ENCODE measurements at places on chromosomes 13 and 19. TPM values are rescaled to one million over a fixed set of nuclear protein-coding genes. Genes with fewer than 3 reads are reported as not detected.
A peak's percentile ranks its signal among the peaks of the same experiment; 100 is the strongest.

DNA sequence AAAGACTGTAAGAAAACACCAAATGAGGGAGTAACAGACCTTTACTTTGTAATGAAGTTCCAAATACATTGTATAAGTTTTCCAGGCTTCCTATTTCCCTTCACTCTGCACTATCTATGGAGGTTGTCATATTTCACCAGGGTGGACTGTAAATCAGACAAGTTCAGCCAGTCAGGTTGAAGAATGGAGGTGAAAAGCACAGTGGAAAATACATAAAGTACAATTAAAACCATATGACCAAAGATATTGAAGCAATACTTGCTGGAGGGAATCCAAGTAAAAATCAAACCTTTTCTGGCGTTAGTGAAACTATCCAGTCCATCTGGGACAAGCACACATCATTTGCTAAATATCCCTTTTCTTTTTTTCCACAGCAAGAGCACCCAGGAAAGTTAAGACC, 3.2 kb downstream of the LHFPL6 start:
- no peak for DNase-seq

- DNase-seq = no peak
Observed at GRCh38 chr13:103354171-103354570, 288.0 kb upstream of the SLC10A2 start.

DNA sequence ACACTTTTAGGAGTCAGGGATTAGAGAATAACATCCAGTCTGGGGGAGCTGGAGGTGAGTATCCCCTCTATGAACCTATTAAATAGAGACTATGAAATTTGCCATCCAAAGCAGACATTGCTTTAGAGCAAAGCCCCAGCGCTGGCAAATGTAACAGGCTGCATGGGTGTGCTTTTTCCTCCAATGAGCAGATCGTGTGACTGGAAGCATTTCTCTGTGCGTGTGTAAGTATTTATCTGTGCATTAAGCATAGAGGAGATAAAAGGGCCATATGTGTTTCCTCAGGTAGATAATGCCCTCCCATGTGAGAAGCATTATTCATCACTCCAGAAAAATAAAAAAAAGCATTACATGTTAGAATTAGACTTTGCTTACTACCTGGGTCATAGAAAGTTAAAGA, 924 bp downstream of the TNFSF13B start:
- no peak for DNase-seq

GRCh38 chr13:19952850-19953249, 5.7 kb upstream of the ZMYM2 start:
- DNase-seq = no peak

DNA sequence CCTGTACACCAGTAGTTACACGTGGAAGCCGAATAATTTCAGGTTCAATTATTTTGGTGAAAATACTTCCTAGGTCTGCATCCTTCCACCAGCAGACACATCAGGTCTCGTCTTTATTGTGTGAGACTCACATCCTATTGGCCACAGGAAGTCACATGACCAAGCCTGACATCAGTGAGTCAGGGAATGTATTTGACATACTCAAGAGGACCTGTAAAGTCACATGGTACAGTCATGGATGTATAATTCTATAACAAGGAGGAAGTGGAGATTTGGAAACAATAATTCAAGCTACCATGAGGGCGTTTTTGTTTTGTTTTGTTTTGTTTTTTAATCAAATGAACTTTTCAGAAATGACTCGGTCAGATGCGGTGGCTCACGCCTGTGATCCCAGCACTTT, 9.3 kb upstream of the HIF3A start:
- DNase-seq = no peak

DNA sequence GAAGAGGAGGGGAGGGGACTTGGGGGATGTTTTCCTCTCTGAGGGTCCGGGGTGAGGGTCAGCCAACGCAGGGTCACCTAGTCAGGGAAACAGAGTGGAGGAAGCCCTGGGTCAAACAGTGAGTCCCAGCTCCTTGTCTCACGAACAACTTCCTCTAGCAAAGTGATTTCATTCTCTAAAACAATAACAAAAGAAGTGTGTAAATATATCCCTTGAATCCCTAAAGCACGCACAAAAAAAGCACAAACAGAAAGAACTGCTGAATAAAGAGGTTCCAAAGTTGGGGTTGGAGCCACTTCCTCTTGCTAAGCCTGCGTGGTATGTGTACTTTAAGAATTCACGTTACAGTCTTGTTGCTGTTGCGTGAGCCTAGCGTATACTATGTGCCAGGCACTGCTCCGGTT, 1.5 kb upstream of the C5AR2 start:
- no peak for DNase-seq

- no peak for DNase-seq
Observed at GRCh38 chr19:7706955-7707456, 5.1 kb upstream of the FCER2 start.

Gene SHISA7
- total RNA-seq = 0.43 TPM

GRCh38 chr19:1482361-1483130, 3.5 kb upstream of the C19orf25 start:
- no peak for DNase-seq

DNA sequence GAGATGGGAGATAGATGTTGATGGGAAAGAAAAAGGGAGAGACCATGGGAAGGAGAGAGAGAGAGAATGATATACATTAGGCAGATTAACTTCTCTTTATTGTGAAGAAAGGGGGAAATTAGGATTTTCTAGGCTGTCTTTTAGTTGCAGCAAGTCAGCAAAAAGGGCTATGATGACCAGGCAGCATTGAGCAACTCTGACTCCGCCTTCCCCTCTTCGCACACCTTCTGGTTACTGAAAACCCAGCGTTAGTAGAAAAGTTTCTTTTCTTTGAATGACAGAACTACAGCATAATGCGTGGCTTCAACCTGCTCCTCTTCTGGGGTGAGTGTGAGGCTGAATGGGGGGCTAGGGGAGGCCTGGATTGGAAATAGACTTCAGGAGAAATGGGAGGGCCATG, at the start of gene ADGRE1:
Gene ADGRE1 (plus strand): TSS at position 264 of the 400 bp plus-strand sequence. CDS start 30 bp downstream, at position 294.
- no peak for DNase-seq

GRCh38 chr13:102277286-102277685, 124.6 kb downstream of the FGF14 start:
- DNase-seq = no peak

DNA sequence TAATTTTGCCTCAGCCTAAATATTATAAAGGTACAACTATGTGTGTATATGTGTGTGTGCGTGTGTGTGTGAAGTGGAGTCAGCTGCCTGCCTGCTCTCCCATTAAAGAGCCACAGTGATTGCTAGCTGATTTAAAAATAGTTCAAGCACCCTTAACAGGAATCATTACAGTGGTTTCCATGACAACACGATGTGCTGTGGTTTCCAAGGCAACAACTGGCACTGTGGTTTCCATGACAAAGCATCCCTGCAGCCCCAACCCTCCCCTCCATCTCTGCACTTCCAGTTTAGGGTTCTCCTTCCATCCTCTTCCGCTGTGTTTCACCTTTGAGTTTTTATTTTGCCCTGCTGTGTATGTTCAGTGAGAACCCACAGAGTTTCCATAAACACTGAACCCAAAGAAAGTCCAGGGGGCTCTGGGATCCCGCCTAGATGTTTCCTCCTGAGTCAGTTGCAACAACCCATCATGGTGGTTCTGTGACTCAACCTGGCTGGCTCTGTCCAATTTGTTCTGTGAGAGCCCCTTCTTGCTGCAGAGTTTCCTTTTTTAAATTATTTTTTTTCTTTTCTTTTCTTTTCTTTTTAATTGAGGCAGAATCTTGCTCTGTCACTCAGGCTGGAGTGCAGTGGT, 7.1 kb upstream of the PNMA8A start:
- DNase-seq = no peak

GRCh38 chr13:110221406-110222117, 85.4 kb downstream of the COL4A1 start:
- peak; percentile 28 for DNase-seq

DNA sequence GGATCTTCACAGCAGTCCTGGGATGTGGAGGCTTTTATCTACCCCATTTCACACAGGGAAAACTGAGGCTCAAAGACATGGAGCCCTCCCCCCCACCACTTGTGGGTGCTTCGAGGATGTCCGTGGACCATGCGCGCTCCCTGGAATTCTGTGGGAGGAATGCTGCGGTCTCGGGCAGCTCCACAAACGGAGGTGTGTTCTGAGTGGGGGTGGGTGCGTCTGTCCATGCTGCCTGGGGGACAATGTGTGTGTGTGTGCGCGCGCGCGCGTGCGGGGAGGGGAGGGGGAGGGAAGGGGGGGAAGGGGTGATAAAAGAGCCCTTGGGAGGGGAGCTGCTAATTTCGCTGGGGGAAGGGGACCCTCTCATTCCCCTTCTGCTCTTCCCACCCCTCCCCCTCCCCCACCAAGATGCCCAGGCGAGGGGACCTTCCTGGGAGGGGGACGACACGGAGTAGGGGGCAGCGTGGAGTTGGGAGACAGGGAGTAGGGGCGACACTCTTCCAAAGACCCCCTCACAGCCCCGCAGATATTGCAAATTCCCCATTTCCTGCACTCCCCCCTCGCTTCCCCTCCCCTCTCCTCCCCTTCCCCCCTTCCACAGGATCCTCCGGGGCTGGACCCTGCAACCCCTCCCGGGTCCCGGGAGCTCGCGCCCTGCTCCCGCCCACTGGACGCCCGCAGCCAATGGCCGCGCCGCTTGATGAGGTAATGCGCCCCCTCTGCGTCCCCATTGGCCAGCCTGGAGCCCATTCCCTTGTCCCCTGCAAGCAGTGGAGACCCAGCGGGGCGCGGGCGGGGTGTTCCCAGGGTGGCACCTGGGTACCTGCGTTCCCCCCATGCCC, 18.9 kb upstream of the ZNRF4 start:
- peak; percentile 70 for DNase-seq

Gene BSG
- total RNA-seq = 1,391 TPM
